ENCODE measurements at places on chromosomes 12 and 14.
A peak's percentile ranks its signal among the peaks of the same experiment; 100 is the strongest.

DNA sequence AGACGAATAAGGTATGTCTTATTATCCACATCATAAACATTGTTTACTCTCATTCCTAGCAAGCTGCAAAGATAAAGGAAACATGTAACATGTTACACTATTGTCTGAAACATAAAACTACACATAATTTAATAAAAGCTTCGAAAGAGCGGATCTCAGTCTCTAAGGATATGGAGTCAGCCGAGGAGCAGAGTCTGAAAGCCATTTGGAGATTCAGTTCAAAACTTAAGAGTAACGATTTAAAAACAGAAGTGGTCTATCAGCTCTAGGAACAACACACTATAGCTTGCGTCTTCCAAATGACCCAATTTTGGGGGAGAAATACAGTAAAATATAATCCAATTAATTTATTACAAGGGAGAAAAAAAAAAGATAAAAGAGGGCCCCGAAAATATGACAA is 775 bp downstream of the NEMF start:
- no peak for DNase-seq

DNA sequence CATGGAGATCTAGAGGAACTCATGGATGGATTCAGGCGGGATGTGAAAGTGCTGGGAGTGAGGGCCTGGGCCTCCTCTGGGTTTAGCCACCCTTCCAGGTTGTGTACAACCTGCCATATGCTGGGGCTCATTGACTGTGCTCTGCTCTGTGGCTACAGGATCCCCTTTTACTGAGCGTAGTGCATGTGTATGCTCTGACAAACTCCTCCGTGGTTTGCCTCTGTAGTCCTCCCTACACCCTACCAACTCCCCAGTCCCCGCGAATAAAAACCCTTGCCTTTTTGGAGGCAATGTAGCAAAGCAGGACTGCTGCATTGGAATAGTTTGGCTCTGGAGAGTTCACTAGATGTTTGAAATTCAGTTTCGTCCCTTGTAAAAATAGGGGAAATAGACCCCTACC is 17.4 kb downstream of the JDP2 start:
- DNase-seq, result no peak

- peak; percentile 52 for DNase-seq
Measured at GRCh38 chr14:69615496-69616407, 4.4 kb downstream of the SUSD6 start.

GRCh38 chr12:85693093-85693665 is 143.0 kb downstream of the RASSF9 start:
- DNase-seq, result no peak

GRCh38 chr14:104139460-104140212 is 1.2 kb downstream of the KIF26A start:
- no peak for DNase-seq

GRCh38 chr14:22900081-22900799 is 17.2 kb downstream of the REM2 start:
- peak; percentile 43 for DNase-seq

DNA sequence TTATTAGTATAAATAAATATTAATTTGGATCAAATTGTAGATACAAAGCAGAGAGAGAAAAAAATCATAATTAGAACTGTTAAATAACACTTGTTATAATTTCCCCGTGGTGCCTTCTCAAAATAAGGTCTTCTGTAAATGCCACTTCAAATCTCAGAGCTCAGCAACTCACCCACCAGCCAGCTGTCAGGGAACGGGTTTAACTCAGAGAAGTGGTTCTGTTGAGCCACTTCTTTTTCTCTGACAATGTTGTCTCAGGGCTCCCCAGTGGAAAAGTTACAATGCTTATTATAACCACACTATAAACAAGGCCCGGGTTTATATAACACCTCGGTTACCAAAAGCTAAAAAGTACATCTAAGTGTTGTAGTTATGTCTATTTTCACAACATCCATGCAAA is 452.6 kb downstream of the GLT1D1 start:
- DNase-seq, result no peak

GRCh38 chr14:27096091-27096490 is 498.3 kb upstream of the NOVA1 start:
- peak; percentile 10 for DNase-seq

DNA sequence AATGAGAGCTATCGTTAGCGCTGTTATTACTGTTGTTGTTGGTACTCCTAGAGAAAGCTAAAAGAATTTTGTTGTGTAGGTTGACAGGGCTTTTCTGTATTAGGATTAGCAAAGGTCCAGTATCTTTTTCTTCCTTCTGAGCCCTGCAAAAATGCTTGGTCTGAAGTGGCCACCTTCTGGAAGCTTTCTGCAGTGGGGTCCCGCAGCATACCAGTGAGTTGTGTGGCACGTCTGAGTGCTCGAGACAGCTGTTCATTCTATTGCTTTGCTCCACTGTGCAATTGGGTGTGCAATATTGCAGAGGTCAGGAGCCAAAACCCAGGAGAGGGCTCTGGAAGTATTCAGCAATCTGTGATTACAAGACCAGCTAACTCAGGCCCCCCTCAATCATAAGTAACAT is 57.1 kb downstream of the CCDC60 start:
- no peak for DNase-seq

GRCh38 chr12:130428116-130428515 is 90.4 kb downstream of the PIWIL1 start:
- no peak for DNase-seq

GRCh38 chr12:120397824-120398540 is 29.0 kb upstream of the MSI1 start:
- DNase-seq, result no peak

GRCh38 chr12:132467511-132467910 is 22.4 kb upstream of the FBRSL1 start:
- no peak for DNase-seq

- peak; percentile 63 for DNase-seq
Measured at GRCh38 chr12:111777345-111778045, 10.8 kb downstream of the ALDH2 start.

- no peak for DNase-seq
Measured at GRCh38 chr12:129101404-129101803, 248.1 kb downstream of the GLT1D1 start.

GRCh38 chr12:104022786-104023185 is 27.2 kb downstream of the GLT8D2 start:
- DNase-seq, result no peak

GRCh38 chr12:26833743-26834490 is 923 bp upstream of the ITPR2 start:
- DNase-seq, result peak; percentile 40

DNA sequence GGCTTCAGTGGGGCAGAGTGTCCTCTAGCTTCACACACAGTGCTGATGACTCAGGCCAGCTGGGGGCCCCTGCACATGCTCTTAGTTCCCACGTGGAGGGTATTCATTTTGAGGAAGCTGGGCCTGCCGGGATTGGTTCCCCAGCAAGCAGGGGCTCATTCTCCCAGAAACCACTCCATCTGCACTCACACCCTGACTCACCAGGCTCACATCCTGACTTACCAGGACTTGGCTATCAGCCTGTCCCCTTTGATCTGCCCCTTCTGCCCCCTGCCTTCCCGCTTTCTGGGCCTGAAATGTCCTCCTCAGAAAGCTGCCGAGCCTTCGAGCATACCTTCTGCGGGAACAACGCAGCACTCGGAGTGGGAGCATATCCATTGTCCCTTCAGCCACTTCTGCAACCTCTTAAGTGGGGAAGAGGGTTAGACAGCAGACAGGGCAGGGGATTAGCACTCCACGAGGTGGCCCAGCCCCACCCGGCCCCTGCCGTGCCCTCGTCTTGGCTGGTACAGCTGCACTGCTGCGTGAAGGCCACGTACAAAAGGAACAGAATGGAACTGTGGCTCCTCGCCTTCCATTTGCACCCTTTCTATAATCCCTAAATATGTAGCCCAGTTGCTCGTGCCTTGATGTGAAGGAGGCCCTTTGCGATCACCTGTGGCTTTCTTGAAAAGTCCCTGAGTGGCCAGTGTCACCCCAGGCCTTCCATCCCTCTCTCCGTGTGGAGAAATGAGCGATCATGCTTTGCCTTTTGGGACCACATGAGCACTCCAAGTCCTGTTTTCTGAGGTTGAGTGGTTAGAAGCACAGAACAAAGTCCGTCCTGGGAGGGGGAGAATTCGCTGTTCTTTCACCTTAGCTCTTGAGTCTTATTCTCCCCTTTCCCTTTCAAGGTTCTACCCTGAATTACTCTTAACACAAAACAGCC is 26.1 kb downstream of the TPCN1 start:
- no peak for DNase-seq

- no peak for DNase-seq
Measured at GRCh38 chr12:51395283-51396230, 4.4 kb upstream of the GALNT6 start.

- DNase-seq, result no peak
Measured at GRCh38 chr14:99691111-99691885, 7.2 kb downstream of the CYP46A1 start.

GRCh38 chr14:20609215-20610001 is 18.2 kb upstream of the RNASE12 start:
- DNase-seq, result peak; percentile 91

- no peak for DNase-seq
Measured at GRCh38 chr14:50892255-50892654, 20.4 kb downstream of the ABHD12B start.

GRCh38 chr14:99522934-99523703 is 41.9 kb downstream of the CCNK start:
- no peak for DNase-seq

DNA sequence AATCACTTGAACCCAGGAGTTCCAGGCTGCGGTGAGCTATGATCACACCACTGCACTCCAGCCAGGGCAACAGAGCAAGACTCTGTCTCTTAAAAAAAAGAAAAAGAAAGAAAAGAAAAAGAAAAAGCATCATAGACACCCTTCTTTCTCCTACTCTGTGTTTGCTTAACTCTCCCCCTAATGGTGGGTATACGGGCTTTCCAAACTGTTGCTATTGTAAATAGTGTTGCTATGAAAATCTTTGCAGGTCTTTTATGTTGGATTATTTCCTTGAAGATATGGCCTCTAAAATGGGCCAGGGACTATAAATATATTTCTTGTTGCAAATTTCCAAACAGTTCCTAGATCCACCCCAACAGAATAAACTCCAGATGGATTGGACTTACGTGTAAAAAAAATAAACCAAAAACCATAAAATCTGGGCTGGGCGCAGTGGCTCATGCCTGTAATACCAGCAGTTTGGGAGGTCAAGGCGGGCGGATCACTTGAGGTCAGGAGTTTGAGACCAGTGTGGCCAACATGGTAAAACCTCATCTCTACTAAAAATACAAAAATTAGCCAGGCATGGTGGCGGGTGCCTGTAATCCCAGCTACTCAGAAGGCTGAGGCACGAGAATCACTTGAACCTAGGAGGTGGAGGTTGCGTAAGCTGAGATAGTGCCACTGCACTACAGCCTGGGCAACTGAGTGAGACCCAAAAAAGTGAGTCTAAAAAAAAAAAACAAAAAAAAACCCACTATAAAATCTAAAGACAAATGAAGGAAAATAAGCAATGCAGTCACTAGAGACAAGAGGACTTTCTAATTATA is 25.9 kb downstream of the NFKBIA start:
- DNase-seq, result no peak

DNA sequence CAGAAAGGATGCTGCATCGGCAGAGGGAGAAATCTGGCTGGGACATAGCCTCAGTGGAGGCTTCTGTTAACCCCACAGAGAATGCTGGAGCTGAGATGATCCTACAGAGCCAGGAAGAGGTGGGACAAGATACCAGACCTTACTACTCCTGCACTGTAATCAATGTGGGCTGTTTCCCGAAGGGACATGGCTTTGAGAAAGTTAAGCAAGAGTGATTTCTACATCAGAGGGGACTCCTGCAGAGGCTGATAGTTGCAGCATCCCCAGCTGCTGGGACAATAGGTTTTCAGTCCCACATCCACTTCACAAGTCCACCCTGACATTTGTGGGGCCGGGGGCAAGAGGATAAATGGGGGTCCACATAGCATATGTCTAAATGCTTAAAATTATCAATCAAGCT is 22.5 kb upstream of the CMKLR1 start:
- DNase-seq, result no peak

DNA sequence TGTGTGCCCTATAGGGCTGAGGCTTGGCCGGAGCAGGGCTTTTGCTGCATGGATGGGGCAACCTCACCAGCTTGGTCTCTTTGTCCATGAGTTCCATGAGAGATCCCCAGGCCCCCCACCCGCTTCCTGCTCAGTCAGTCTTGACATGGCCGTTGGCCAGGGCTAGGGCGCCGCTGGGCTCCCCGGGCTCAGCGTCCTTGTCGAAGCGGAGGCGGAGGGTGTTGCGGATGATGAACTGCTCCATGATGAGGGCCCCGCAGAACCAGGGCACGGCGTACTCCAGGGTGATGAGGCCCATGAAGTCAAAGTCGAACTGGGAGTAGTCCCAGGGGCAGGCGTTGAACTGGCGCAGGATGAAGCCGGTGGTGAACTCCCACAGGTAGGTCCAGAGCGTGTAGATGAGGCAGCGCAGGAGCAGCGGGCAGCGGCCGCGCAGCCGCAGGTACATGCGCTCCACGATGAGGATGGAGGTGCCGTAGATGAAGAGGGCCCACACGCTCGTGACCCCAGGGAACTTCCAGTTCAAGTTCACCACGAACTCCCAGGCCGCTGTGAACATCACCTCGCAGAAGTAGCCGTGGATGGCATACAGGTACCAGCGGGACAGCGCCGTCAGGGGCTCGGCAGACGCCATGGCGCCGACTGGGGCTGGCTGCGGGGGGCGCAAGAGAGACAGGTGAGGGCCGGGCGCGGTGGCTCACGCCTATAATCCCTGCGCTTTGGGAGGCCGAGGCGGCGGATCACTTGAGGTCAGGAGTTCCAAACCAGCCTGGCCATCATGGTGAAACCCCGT is 15.0 kb downstream of the TMEM229B start:
- no peak for DNase-seq

DNA sequence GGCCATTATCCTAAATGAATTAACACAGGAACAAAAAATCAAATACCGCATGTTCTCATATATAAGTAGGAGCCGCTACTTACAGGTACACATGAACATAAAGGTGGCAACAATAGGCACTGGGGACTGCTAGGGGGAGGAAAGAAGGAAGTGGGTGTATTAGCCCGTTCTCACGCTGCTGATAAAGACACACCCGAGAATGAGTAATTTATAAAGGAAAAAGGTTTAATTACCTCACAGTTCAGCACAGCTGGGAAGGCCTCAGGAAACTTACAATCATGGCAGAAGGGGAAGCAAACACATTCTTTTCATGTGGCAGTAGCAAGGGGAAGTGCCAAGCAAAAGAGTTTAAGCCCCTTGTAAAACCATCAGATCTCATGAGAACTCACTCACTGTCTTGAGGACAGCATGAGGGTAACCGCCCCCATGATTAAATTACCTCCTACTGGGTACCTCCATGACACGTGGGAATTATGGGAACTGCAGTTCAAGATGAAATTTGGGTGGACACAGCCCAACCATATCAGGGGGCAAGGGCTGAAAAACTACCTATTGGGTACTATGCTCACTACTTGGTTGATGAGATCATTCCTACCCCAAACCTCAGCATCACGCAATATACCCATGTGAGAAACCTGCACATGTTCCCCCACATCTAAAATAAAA is 16.4 kb upstream of the MIA2 start:
- no peak for DNase-seq

- DNase-seq, result peak; percentile 30
Measured at GRCh38 chr14:64502887-64503433, 678 bp downstream of the ZBTB25 start.
